ENCODE measurements at places on chromosomes 5 and 9.
A peak's percentile ranks its signal among the peaks of the same experiment; 100 is the strongest.

GRCh38 chr5:115559524-115559923 is 14.9 kb upstream of the FEM1C start:
- peak; percentile 72 for DNase-seq

GRCh38 chr5:1196562-1196961 is 4.8 kb upstream of the SLC6A19 start:
- DNase-seq, result no peak

DNA sequence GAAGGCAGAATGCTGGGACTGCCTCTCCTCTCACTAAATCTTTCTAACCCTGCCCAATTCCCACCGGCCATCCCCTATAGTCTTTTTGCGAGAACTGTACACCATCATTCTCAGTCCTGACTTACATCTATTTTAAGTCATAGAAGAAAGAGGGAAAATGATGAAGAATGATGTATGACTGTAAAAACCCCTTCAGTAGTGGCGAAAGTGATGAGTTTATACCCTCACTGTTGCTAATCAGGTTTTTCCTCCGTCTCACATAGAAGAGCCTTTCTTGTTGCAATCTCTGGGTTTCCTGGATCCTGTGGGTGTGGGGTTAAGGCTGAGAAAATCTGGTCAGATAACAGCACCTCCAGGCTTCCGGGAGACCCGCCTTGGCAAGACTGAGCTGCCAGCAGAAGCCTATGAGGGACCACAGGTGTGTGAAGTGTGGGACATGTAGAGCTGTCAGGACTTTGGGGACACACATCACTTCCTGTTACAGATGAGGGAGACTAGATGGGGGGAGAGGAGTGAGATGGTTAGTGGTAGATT is 147.1 kb upstream of the SLC12A2 start:
- DNase-seq, result no peak

DNA sequence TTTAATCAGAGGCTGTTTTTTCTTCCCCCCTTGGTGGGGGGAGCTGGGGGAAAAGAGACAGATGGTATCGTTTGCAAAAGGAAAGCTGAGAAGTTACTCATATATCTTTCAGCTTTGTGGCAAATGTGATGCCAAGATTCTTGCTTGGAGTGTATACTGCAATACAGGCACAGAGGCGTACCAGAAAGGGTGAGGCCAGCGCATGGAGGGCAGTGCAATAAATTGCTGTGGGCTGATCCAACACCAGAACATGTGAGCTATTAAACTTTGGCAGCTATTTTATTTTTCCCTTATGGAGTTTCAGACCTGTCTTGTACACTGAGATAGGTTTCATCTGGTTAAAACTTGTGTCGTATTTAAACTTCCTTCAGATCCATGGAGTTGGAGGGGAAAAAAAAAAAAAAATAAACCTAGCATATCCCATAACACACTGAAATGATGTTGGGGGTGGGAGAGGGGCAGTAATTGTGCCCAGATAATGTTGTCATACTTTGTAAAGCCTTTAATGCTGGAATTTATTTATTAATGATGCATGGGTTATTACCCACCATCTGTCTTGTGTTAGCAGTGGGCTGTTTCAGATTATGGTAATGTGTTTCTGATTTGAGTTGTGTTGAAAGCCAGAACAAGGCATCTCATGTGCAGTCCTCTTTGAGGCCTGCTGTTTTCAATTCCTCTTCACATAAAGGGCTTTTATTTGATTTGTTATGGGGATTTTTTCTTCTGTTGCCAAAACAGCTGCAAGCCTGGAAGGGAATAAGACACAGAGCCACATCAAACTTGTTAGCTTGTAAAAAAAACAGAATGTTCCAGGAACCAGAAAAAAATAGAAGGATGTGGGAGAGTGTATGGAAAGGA is 891.3 kb downstream of the TLE1 start:
- no peak for DNase-seq

DNA sequence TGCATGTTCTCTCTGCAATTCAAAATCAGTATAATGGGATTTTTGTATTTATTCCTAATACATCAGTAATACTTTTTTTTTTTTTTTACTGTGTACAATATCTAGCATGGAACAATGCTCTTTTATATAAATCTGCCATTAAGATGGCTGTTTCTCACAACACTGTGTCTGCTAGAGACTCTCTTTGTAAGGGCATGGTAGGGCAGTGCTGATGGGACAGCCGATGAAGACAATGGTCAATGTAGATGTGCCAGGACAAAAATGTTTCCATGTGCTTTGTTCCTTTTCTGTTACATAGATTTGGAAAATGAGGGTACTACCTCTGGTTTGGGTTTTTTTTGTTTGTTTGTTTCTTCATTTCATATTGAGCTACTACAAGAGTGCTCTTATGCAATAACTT is 95.3 kb upstream of the ITGA2 start:
- DNase-seq, result no peak

All from iris pigment epithelial cell (primary cell).